ENCODE measurements at places on chromosomes 12 and 14.

GRCh38 chr12:96473394-96474093 lies 15.8 kb upstream of the CFAP54 start:
- no peak for DNase-seq

DNA sequence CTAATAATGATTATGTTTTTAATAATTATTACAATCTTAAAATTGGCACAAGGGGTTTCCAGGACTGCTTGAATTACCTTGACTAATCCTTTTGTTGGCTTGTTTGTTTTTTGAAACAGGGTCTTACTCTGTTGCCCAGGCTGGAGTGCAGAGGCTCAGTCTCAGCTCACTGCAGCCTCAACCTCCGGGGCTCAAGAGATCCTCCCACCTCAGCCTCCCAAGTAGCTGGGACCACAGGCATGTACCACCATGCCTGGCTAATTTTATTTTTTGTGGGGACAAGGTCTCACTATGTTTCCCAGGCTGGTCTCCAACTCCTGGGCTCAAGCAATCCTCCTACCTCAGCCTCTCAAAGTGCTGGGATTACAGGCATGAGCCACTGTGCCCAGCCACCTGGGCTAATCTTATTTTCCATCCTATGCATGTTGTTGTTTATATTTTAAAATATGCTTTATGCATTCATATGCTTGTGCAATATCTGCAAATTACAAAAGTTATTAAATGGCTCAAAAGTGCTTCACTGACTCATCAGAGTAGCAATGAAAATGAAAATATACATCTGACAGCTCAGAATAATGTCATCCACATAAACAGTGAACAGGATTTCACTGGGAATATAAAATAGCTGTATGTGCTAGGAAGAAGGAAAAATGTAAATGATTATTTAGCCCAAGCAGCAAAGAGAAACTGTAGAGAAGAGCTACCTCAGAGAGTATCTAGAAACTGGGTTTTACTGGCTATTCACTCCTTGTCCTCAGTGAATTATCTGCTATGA lies 24.8 kb upstream of the PLEKHG6 start:
- DNase-seq: no peak

- no peak for DNase-seq
Observed at GRCh38 chr12:58781609-58782008, 138.7 kb downstream of the LRIG3 start.

- no peak for DNase-seq
Observed at GRCh38 chr12:106341086-106341877, 16.3 kb upstream of the POLR3B start.

- DNase-seq: no peak
Observed at GRCh38 chr12:70052931-70053497, 190.2 kb upstream of the CNOT2 start.
